ENCODE measurements at places on chromosomes 13 and 19. TPM values are rescaled to one million over a fixed set of nuclear protein-coding genes. Genes with fewer than 3 reads are reported as not detected.

DNA sequence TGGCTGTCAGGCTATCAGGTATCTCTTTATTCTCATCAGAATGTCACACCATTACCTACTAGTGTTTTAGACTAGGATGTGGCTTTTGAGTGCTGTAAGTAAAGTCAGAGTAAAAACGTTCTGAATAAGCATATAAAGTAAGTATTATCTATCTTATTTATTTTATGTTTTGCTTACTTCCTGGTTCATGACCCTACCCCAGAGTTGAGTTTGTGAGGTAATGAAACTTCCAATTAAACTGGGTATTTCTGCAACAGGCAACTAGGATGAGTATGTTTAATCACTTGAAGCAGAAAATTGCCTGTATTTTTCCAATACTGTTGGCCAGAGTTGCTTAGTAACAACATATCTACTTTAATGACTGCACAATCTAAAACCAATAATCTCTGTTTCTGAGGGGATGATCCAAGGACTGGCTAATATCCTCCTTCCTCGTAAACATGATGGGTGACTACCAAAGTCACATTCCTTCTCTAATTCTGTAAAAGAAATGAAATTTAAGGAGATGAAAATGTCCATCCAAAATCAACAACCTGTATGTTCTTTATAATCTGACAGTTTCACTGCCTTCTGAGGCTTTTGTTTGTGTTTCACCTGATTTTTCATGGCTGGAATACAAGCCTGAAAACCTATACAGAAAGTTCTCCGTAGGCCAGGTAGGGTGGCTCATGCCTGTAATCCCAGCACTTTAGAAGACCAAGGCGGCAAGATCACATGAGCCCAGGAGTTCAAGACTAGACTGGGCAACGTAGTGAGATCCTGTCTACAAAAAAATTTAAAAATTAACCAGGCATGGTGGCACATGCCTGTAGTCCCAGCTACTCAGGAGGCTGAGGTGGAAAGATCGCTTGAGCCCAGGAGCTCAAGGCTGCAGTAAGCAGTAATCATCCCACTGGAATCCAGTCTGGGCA is 83.1 kb downstream of the ABCC4 start:
- H3K27me3 ChIP-seq: no peaks in the 10 kb centered on the region
- no peak overlapping the region for H3K27ac ChIP-seq
- no peaks in the 10 kb centered on the region for H3K36me3 ChIP-seq
- no peak overlapping the region for H3K4me3 ChIP-seq
- no peak for DNase-seq

ZNF548 gene
- total RNA-seq: 40.0 TPM

DNA sequence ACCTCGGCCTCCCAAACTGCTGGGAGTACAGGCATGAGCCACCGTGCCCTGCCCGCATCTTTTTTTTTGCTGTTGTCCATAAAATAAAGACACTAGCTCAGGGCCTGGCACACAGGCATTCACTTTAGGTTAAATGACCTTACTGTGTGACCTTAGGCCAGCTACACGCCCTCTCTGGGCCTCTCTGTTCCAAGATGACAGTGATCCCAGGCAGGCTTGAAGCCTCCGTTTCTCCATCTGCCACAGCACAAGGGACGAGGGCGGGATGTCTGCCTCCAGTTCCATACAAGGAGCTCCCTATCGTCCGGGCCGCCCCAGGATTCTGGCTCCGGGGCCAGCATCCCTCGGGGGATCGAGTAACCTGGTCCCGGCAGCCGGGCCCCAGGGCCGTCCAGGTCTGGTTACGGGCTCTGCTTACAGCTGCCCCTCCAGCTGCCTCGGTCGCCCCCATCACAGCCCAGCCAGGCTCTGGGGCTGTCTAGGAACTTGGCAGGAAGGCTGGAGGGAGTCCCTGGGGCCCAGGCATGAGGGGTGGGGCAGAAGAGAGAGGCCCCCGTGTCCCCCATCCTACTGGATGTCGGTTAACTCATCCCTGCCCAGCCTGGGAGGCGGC is 11.9 kb upstream of the SEMA6B start:
- peaks cover 26% of the 10 kb centered on the region for H3K27me3 ChIP-seq
- peaks cover 31% of the 10 kb centered on the region for H3K4me1 ChIP-seq
- no peak overlapping the region for H3K27ac ChIP-seq
- H3K36me3 ChIP-seq: no peaks in the 10 kb centered on the region

DNA sequence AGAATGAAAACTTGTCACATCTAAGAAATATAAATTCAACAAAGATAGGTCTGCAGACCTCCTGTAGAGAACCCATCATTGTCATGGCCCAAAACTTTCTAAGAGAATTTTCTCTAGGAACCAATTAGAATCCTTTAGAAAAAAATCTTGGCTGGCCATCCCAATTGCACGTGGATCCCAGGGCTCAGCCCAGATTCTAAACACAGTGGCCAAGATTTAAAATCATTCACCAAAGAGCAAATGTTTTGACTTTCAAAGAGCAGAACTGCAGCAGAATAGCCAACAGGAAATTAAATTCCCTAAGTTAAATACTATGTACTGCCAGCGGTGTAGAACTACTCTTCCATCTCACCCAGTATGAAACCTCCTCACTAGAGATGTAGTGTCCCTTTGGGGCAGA is 21.3 kb downstream of the IPO5 start:
- H3K4me1 ChIP-seq: peaks cover 11% of the 10 kb centered on the region
- no peaks in the 10 kb centered on the region for H3K36me3 ChIP-seq
- H3K4me3 ChIP-seq: no peak overlapping the region
- no peak for DNase-seq
- peak overlapping the region; percentile 94 for H3K27ac ChIP-seq

- H3K4me1 ChIP-seq: no peaks in the 10 kb centered on the region
- H3K4me3 ChIP-seq: no peak overlapping the region
- no peak for DNase-seq
Measured at GRCh38 chr13:34474187-34474868, 467.7 kb upstream of the NBEA start.

GRCh38 chr13:27117952-27118351 is 53.7 kb downstream of the USP12 start:
- DNase-seq: no peak
- H3K4me3 ChIP-seq: no peak overlapping the region
- H3K27ac ChIP-seq: no peak overlapping the region
- H3K36me3 ChIP-seq: no peaks in the 10 kb centered on the region
- no peaks in the 10 kb centered on the region for H3K27me3 ChIP-seq
- no peaks in the 10 kb centered on the region for H3K4me1 ChIP-seq

DNA sequence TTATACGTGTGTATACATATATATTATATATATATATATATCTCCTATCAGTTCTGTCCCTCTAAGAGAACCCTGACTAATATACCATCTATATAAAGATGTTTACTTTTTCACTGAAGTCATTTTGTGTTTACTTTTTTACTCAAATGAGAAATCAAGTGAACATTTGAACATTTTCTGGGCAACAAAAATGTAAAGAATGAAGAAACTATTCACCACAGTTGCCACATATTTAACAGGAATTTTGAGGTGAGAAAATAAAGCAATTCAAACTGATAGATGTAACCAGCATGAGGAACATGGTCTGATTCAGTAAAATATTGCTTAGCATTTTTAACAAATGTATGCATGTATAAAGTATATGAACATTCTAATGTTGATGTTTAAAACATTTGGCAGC is 299.2 kb upstream of the KLHL1 start:
- no peaks in the 10 kb centered on the region for H3K36me3 ChIP-seq
- DNase-seq: no peak
- H3K4me3 ChIP-seq: no peak overlapping the region
- no peak overlapping the region for H3K27ac ChIP-seq

DNA sequence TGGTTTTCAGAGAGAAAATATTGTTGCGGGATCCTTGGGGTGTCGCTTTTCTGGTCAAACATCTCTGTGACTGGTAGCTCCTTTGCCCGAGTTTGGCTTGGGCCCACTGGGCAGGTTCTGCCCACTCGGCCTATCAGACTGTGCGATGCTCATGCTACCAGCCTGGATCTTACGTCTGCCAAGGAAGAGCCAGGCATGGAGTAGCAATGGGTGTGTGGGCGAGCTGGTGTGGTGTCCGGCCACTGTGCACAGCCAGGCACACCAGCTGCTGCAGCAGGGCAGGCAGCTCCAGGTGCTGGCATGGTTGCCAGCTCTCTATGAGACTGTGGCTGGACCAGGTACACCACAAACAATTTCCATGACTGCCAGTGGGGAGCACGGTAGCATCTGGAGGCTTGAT is 1351.8 kb upstream of the PCDH20 start:
- H3K27ac ChIP-seq: no peak overlapping the region
- no peaks in the 10 kb centered on the region for H3K4me1 ChIP-seq
- no peaks in the 10 kb centered on the region for H3K27me3 ChIP-seq
- no peaks in the 10 kb centered on the region for H3K36me3 ChIP-seq
- no peak for DNase-seq
- H3K4me3 ChIP-seq: no peak overlapping the region

PDX1 gene
- total RNA-seq: 0.30 TPM

DNA sequence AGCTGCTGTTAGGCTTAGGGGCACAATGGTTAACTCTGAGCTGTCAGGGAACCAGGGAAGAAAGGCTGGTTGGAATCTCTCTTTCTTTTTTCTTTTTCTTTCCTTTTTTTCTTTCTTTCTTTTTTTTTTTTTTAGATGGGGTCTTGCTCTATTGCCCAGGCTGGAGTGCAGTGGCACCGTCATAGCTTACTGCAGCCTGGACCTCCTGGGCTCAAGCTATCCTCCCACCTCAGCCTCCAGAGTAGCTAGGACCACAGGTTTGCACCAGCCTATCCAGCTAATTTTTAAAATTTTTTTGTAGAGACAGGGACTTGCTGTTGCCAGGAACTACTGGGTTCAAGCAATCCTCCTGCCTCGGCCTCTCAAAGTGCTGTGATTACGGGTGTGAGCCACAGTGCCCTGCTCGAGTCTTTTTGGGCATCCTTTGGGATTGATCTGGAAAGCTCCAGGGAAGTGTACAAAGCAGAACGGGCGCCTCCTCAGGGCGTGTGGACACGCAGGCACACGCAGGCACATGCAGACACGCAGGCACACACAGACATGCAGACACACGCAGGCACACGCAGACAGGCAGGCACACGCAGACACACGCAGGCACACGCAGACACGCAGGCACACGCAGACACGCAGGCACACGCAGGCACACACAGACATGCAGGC is 99.2 kb downstream of the GADD45B start:
- H3K36me3 ChIP-seq: no peaks in the 10 kb centered on the region
- no peak overlapping the region for H3K4me3 ChIP-seq
- H3K4me1 ChIP-seq: peaks cover 50% of the 10 kb centered on the region
- peak overlapping the region; percentile 26 for H3K27ac ChIP-seq
- no peak for DNase-seq

SLC46A3 gene
- total RNA-seq: 10.2 TPM

GRCh38 chr19:32219392-32219791 is 126.0 kb upstream of the ZNF507 start:
- H3K4me3 ChIP-seq: no peak overlapping the region
- H3K4me1 ChIP-seq: peaks cover 4% of the 10 kb centered on the region
- no peaks in the 10 kb centered on the region for H3K36me3 ChIP-seq

PDCD2L gene
- total RNA-seq: 10.0 TPM

CRB3 gene
- not detected for total RNA-seq

DNA sequence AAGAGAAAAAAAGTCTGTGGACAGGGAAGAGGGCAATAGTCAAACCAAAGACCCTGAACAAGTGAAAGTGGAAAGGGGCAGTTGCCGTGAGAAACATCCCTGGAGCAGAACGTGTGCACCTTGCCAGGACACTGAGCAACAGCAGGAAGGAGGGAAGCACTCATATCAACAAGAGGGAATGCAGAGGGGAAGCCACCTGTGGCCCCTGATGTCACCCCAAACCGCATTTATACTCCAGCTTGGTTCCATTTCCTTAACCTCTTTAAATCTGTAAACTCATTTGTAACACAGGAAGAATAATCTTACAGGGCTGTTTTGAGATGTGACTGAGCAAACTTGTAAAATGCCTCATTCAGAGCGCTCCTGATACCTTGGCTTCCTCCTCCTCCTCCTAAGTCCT is 698.8 kb downstream of the DIAPH3 start:
- H3K36me3 ChIP-seq: no peaks in the 10 kb centered on the region
- no peak for DNase-seq
- no peak overlapping the region for H3K27ac ChIP-seq
- no peak overlapping the region for H3K4me3 ChIP-seq
- no peaks in the 10 kb centered on the region for H3K27me3 ChIP-seq
- no peaks in the 10 kb centered on the region for H3K4me1 ChIP-seq

NAPSA gene
- 0.39 TPM for total RNA-seq

DNA sequence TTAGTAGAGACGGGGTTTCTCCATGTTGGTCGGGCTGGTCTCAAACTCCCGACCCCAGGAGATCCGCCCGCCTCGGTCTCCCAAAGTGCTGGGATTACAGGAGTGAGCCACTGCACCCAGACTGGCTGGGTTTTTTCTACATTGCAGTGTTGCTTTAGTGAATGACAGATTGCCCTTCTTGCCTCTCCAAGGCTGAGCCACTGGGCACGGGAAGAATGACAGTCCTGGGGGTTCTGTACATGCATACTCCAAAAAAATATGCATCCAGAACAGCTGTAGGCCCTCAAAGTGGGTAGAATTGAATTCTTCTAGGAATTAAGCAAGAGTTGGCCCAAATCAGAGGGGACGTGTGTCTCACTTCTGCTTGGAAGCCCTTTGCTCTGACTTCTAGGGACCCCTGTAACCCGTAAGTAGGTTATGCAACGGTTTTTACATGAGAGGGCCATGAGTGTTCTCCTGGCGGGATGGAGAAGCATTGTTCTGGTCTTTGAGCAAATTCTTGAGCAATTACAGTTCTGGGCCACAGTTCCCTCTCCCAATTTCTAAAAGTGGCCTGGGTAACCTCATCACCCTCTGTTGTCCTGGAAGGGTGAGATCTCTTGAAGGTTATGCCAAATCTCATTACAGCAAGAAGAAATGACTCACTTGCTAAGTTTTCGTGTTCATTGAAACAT is 3.6 kb downstream of the ACTN4 start:
- peak; percentile 61 for DNase-seq
- H3K4me3 ChIP-seq: no peak overlapping the region
- peak overlapping the region; percentile 92 for H3K27ac ChIP-seq
- H3K4me1 ChIP-seq: peaks cover 65% of the 10 kb centered on the region

Data from tibial nerve (tissue), 4 donors.